ENCODE measurements at places on chromosomes 12 and 14.

GRCh38 chr12:3087758-3088650, 10.8 kb downstream of the TSPAN9 start:
- ATAC-seq = no peak

- ATAC-seq = peak; percentile 90
These were observed 25.1 kb downstream of the PRKAB1 start for GRCh38 chr12:119692997-119693396.

GRCh38 chr12:56129206-56129941, 1.3 kb downstream of the ESYT1 start:
- ATAC-seq = peak; percentile 66

DNA sequence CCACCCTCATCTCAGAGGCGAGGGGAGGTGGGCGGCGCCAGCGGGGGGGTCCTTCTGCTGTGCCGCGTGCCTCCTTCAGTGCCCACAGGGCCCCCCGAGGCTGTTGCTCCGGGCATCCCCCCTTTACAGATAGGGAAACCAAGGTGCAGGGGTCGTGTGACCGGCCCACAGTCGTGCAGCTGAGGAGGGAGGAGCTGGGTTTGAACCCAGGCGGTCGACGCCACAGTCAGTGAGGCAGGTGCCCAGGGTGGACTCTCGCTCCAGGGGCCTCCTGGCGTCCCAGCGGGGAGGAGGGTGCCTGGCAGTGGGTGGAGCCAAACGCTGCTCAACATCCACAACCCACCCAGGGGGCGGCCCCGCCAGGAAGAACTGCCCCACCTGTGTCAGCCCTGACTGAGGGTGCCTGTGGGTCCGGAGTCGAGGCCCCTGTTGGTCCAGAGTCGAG, 8.6 kb downstream of the GALNT9 start:
- ATAC-seq = no peak

GRCh38 chr14:99052467-99052866, 219.5 kb downstream of the BCL11B start:
- ATAC-seq = no peak

DNA sequence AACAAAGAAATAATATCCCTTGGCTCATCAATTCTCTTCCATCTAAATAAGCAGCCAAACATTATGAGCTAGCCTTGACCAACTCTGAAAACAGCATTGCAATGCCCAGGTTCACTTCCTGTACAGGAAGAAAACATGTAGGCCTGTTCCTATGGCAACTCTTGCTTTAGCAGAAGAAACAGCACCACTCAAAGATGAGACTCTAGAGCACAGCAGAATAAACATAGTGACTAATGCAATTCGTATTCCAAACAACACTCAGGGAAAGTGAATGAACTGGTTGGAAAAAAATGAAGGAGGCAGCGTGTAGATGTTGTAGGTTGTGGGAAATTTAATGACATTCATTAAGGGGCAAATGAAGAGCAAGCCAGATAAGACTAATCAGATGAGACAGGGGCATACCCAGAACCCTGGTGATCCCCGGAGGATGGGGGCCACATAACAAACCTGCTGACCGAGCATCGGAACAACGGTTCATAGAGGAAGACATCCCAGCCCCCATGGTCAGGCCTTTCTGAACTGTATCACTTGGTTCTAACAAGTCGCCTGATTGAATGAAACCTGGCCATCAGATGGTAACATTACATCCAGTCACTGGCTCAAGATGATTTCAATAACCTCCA, 9.0 kb downstream of the ARHGDIB start:
- peak; percentile 91 for ATAC-seq

DNA sequence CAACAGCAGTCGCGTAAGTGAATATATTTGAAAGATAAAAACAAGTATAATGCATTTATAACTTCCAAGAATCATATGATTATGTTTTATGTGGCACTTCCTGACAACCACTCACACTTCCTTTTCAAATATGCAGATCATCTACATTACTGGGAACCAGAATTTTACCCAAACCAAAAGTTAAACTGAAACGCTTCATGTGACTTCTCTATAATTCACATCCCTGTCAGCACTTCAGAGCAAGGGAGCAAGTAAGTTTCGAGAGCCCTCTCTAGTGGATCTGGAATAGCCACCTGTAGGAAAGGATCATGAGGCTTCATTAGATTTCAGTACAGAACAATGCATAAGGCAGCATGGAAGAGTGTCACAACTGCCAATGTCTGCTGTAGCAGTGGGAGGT, 13.7 kb upstream of the ALX1 start:
- ATAC-seq = no peak

DNA sequence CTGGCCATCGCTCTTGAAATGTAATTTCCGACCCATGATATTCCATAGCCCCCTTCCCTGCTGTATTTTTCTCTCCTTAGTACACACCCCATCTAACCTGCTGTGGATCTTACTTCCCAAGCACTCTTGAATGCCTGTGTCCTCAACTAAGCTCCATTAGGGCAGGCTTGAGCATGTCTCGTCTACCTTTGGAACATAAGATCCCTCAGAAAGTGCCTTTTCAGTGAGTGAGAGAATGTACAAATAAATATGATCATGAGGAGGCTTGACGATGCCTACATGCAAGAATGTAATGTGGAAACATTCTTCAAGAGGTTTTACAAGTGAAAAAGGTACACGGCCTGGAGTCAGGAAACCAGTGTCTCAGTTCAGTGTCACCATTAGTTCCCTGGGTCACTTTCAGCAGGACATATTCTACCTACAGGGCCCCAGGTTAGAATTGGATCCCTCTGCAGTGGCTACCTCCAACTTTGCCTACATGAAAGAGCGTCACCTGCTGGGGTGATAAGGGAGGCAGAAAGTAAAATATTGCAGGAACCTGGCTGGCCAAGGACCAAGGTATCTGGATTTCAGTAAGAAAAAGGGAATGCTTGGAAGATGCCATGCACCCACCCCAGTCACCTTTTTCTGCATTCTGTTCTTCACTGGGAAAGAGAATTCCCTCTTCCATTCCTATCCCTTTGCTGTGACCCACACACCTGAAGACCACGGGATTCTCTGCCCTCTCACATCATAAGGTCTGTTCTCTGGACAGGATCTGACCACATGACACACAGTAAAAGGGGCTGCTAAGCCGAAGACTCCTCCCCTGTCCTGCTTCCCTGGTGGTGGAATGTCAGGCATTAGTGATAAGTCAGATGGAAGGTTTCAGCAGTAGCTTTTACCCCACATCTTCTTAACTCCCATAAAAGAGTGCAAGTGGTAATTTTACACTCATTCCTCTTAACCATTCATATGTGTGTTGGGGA, 24.6 kb upstream of the SERPINA1 start:
- ATAC-seq = peak; percentile 67

GRCh38 chr14:99155173-99156089, 116.6 kb downstream of the BCL11B start:
- ATAC-seq = no peak

- ATAC-seq = peak; percentile 73
These were observed 23.6 kb downstream of the RASSF3 start for GRCh38 chr12:64633940-64634337.

GRCh38 chr12:131413006-131413405, 297.9 kb upstream of the SFSWAP start:
- ATAC-seq = no peak

DNA sequence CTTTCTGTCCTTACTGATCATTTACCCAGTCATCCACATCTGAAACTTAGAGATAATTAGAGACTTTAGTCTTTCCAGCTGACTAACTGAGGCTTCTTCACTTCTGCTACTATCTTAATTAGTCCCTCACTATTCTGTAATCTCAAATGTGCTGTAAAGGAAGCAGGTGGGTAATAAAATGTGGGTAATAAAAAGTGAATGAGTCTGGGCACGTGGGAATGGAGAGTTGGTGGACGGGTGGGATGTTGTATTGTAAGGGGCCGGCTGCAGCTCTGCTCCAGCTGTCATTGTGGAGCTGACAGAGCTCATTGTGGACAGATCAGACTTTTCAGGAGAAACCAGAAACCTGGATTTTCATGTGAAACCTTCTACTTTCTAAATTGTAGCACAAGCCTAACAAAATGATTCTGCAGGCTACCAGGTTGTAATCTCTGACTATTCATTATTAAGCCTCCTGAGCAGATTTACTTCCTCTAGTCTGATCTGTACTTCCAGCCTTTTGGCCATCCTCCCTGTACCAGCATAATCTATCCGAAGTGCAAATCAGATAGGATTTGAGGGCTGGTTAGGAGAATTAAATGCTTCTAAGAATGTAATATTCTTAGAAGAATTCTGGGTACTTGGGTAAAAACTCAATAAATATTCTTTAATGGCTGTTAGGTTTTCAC, 42.0 kb upstream of the BMAL2 start:
- ATAC-seq = no peak

DNA sequence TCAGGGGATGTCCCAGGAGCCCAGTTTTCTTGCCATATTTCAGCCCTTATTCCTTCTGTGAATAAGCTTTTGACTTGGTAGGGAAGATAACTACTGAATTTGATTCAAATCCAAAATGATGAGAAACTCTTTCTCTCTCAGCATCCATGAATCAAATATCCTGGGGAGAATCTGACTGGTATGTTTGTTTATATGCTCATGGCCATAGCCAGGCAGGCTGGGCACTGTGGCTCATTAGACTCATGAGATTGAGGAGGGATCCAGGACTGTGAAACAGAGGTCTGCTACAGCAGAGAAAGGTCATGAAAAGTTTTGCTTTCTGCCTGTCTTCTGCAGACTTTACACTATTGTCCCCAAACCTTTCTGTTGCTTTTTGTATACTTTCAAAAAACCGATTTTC, 346.4 kb upstream of the ATP2B1 start:
- ATAC-seq = no peak

DNA sequence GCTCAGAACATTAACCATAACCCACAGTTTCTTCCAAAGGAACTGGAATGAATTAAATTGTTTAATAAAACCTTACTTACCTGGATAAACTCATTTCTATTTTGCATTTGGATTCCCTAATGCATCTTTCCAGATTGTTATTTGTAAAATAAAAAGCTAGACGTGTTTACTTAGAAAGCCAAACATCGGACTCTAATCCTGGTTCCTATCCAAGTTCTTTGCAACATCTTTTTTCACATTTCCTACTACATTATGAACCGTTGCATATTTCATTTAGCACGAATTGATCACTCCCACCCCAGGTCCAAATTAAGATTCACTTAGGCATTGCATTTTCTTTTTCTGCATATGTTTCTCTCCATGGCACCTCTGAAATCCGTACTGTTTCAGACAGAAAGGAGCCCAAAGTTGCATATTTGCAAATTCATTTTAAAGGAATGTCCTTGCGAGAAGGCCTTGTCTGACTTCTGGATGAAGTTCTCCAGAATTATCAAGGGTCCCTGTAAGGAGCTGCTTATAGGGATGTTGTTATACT, 164.4 kb upstream of the GSC start:
- no peak for ATAC-seq

- ATAC-seq = no peak
These were observed 1.1 kb downstream of the SP1 start for GRCh38 chr12:53380794-53381730.

DNA sequence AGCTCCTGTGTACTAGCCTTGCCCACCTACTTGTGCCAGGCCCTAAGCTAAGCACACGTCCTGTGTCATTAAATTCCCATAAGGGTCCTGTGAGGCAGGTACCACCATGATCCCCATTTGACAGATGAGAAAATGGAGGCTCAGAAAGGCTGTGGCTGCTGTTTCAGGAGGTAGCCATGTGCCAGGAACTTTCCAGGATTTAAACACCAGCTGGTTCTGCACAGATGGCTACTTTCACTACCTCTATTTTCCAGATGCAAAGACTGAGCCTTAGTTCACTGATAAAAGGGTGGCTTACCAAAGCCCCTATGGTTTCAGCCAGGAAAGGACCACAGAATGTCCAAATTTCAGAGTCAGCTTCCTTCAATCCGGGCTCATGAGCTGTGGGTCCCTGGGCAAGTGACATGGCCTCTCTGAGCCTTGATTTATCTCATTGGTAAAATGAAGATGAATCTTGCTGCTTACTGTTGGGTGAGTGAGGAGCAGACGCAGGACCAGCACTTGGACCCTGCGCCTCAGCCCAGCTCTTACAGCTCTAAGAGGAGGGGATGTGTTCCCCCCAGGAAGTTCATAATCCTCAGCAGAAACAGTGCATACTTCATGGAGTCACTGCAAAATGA, 23.5 kb downstream of the CMKLR1 start:
- ATAC-seq = no peak

- no peak for ATAC-seq
These were observed 32.1 kb downstream of the ITPR2 start for GRCh38 chr12:26800858-26801257.

- no peak for ATAC-seq
These were observed 8.8 kb downstream of the TESC start for GRCh38 chr12:117090388-117090787.

- no peak for ATAC-seq
These were observed at the start of gene PROX2 for GRCh38 chr14:74875941-74876913. PROX2 (minus strand) TSS chr14:74876145; CDS start chr14:74863834, 12,311 bp downstream.

GRCh38 chr12:88844426-88844825, 264.2 kb upstream of the KITLG start:
- no peak for ATAC-seq

- ATAC-seq = no peak
These were observed 67.8 kb upstream of the FICD start for GRCh38 chr12:108447168-108447832.

DNA sequence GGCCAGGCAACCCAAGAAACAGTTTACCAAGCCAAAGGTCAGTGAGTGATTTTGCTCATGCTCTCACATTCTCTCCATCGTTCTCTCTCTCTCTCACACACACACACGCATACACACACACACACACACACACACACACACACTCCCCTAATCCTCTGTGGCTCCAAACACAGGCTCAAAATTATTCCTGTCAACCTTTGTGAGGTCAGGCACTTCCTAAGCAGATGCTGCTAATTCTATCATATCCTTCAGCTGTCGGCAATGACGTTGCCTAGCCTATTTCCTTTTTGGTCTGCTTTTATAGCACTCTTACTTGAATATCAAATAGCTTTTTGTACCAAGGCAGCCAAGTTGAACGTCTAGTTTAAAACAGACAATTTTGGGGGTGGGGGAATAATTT, 98.9 kb upstream of the EGLN3 start:
- ATAC-seq = no peak

DNA sequence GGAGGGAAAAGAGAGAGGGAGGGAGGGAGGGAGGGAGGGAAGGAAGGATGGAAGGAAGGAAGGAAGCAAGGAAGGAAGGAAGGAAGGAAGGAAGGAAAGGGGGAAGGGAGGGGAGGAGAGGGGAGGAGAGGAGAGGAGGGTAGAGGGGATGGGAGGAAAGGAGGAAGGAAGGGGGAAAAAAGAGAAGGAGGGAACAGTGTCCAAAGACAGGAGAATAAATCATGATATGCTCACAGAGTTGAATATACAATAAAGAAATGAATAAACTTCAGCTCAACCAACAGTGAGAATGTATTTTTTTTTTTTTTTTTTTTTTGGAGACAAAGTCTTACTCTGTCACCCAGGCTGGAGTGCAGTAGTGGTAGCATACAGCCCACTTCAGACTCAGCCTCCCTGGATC, 4.0 kb downstream of the OR6J1 start:
- ATAC-seq = no peak

GRCh38 chr14:58152014-58152857, at the start of gene ARMH4:
ARMH4 (minus strand) TSS chr14:58152213; CDS start chr14:58139358, 12,855 bp downstream.
- peak; percentile 95 for ATAC-seq

GRCh38 chr12:73892201-73892600, 645.4 kb upstream of the ATXN7L3B start:
- ATAC-seq = no peak
